ENCODE measurements at places on chromosomes 16 and 17. TPM values are rescaled to one million over a fixed set of nuclear protein-coding genes. Genes with fewer than 3 reads are reported as not detected.

The OR1D5 gene
- total RNA-seq: not detected

The BICDL2 gene
- total RNA-seq: not detected

The ZNF750 gene
- total RNA-seq: 0.04 TPM

The CIITA gene
- 0.98 TPM for total RNA-seq

The WNT3 gene
- total RNA-seq: 1.9 TPM

The ZPBP2 gene
- total RNA-seq: not detected

The PIP4K2B gene
- 36.2 TPM for total RNA-seq

The KRT39 gene
- total RNA-seq: 3.8 TPM

The SCO1 gene
- total RNA-seq: 26.8 TPM

The ODAD4 gene
- 0.44 TPM for total RNA-seq

The AIPL1 gene
- total RNA-seq: not detected

The CASKIN1 gene
- 0.75 TPM for total RNA-seq

The SPIRE2 gene
- total RNA-seq: 1.6 TPM

The CORO6 gene
- total RNA-seq: 52.8 TPM

The CLDN6 gene
- 0.09 TPM for total RNA-seq

The ACE gene
- 5.1 TPM for total RNA-seq

The CTF1 gene
- total RNA-seq: 1.7 TPM

The ERN1 gene
- 4.8 TPM for total RNA-seq

The LITAF gene
- 25.0 TPM for total RNA-seq

The SULT1A2 gene
- 0.58 TPM for total RNA-seq

The ITGA2B gene
- 2.0 TPM for total RNA-seq

The GPRC5B gene
- total RNA-seq: 39.9 TPM

The MYH3 gene
- 10,246 TPM for total RNA-seq

Measured in muscle of leg (tissue), 16 donors.